ENCODE measurements at places on chromosomes 12 and 14.

DNA sequence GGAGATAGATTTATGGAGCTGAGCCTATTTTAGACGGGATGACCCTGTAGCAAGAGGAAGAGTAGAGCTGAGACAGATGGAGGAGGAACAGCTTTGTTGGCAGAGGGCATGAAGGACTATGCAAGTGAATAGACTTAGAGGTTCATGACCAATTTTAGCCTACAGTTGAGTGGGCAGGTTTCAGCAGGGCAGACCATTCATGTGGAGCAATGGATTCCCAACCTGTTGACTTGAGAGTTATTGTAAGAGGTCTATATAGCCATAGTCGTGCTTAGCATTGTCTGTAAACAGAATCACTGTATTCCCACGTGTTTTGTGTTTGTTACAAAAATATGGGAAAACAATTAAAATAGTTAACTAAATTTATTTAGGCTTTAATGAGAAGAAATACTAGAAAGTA is 116.8 kb downstream of the CFAP54 start:
- no peak for DNase-seq

GRCh38 chr14:49408187-49408933 is 177.8 kb downstream of the RPS29 start:
- DNase-seq = no peak

GRCh38 chr12:50249464-50250182 is 33.7 kb downstream of the LIMA1 start:
- DNase-seq = no peak

- DNase-seq = no peak
Measured at GRCh38 chr14:76350671-76351070, 25.3 kb upstream of the ESRRB start.

GRCh38 chr14:48731260-48731659 is 854.9 kb downstream of the RPS29 start:
- no peak for DNase-seq

GRCh38 chr12:6946033-6946919 is 2.5 kb downstream of the C12orf57 start:
- no peak for DNase-seq

- no peak for DNase-seq
Measured at GRCh38 chr12:127898616-127899015, 368.4 kb upstream of the TMEM132C start.

GRCh38 chr14:69625299-69626131 is 14.1 kb downstream of the SUSD6 start:
- DNase-seq = peak; percentile 59

DNA sequence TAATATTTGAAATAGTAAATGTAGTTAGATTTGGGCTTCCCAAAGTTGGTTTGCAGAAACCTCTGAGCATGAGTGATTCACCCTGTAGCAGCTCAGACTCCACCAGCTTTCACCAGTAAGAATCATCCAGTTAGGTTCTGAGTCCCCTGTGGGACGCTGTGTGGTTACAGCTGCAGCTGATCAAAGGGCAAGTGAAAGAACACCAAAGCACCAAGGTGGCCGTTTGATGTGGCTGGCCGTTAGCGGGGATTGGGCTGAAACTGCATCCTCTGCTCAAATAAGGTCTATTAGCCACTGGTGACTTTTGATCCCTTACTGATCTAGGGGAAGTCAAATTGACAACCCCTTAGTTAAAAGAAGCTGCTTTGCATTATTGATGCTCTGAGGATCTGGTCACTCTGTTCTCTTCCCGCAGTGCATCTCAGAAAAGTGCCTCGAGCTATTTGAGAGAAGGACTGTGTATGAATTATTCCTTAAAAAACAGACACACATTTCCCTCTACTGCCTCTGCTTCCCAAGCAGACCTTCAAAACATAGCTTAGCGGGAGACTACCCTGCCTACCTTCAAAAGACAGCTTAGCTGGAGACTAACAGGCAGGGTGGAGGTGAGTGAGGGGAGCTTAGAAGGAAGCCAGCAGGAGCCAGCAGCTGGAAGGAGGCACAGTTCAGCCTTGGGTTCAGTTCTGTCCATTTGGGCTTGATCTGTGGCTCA is 3.7 kb downstream of the ABHD12B start:
- DNase-seq = no peak

GRCh38 chr14:57066887-57067513 is 201.7 kb downstream of the EXOC5 start:
- peak; percentile 11 for DNase-seq

DNA sequence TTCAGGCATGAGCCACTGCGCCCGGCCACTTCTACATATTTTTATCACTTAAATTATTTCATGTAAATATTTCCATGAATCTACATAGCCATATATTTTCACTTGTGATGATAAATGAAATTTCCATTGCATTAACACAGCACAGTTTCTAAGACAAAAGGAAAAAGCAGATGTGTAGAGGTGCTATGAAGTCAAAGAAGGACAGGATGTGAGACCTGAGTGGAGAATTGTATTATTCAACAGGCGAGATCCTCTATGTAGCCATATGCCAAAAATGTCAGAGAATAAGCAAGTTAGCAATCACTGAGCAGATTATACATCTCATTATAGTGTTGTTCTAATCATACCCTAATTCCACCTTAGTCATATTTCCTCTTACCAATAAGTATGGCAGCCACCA is 38.1 kb downstream of the ATF7 start:
- DNase-seq = no peak

- no peak for DNase-seq
Measured at GRCh38 chr14:100569734-100570286, 17.4 kb downstream of the BEGAIN start.

DNA sequence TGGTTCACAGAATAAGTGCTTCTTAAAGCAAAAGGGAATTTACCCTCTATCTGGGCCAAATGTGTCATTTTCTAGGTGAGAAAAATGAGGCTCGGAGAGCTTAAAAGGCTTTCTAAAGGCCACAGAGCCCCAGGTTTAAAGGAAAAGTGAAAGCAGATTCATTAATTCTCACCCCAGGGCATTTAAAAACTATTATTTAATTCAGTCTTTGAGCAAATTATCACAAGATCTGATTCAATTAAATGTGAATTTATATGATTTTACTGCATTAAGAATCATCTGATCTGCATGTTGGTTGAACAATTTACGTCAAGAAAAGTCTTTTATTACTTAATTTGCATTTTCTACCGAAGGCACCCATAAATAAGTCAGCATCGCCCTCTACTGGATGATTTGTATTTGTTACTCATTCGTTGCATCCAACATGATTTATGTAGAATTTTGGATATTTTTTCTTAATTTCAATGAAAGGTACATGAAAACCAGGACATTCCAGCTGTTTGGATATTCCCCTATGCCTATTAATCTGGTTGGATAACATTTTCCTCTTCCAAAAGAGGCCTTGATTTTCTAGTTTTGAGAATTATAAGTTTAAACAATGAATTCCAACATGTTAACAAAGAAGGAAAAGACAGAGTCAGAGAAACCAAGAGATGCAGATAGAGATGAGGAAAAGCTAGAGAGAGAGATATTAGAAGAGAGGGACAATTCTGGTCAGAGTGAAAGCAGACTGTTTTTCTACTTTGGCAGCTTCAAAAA is 19.1 kb upstream of the DHRS7 start:
- DNase-seq = peak; percentile 79

All from fibroblast of villous mesenchyme (primary cell).